GM23248 (cell line): ENCODE measurements at places on chromosomes 3 and 15. TPM values are rescaled to one million over a fixed set of nuclear protein-coding genes. Genes with fewer than 3 reads are reported as not detected.

Gene GP9
- not detected in 2 replicates for polyA plus RNA-seq

Gene MGLL
- polyA plus RNA-seq: 184 and 194 TPM in 2 replicates

Gene FGD5
- not detected in 2 replicates for polyA plus RNA-seq

Gene MAPKAPK3
- polyA plus RNA-seq: 33.2 and 35.4 TPM in 2 replicates

Gene BNC1
- polyA plus RNA-seq: 4.1 and 4.3 TPM in 2 replicates
